ENCODE measurements at places on chromosomes 1 and 21. TPM values are rescaled to one million over a fixed set of nuclear protein-coding genes. Genes with fewer than 3 reads are reported as not detected.

SPATA17 gene
- polyA plus RNA-seq: 17.0 TPM

GSTM2 gene
- 268 TPM for polyA plus RNA-seq

SSU72 gene
- 82.2 TPM for polyA plus RNA-seq

ADGRL2 gene
- 180 TPM for polyA plus RNA-seq

FALEC gene
- polyA plus RNA-seq: 0.83 TPM

KISS1 gene
- not detected for polyA plus RNA-seq

KIF14 gene
- 12.4 TPM for polyA plus RNA-seq

PTPRF gene
- 240 TPM for polyA plus RNA-seq

AKR7A3 gene
- 2.6 TPM for polyA plus RNA-seq

KCNJ9 gene
- 0.12 TPM for polyA plus RNA-seq

RHCE gene
- polyA plus RNA-seq: 0.83 TPM

WNT9A gene
- 1.3 TPM for polyA plus RNA-seq

CFH gene
- 34.4 TPM for polyA plus RNA-seq

AMPD1 gene
- polyA plus RNA-seq: not detected

NFASC gene
- 34.4 TPM for polyA plus RNA-seq

IL10 gene
- polyA plus RNA-seq: 0.42 TPM

C4BPB gene
- 0.50 TPM for polyA plus RNA-seq

PPIAL4G gene
- polyA plus RNA-seq: 0.13 TPM

NEXN gene
- 12.7 TPM for polyA plus RNA-seq

SPATA21 gene
- 0.40 TPM for polyA plus RNA-seq

PERM1 gene
- 0.12 TPM for polyA plus RNA-seq

LRRIQ3 gene
- polyA plus RNA-seq: 5.7 TPM

ANGPTL3 gene
- polyA plus RNA-seq: 8.9 TPM

KTI12 gene
- 6.2 TPM for polyA plus RNA-seq

ZNF281 gene
- polyA plus RNA-seq: 28.0 TPM

OR6K3 gene
- 0.10 TPM for polyA plus RNA-seq

TEKT2 gene
- polyA plus RNA-seq: 13.3 TPM

NHLH1 gene
- 0.22 TPM for polyA plus RNA-seq

ARHGAP30 gene
- polyA plus RNA-seq: 2.2 TPM

AGMAT gene
- 35.3 TPM for polyA plus RNA-seq

KIRREL1 gene
- 182 TPM for polyA plus RNA-seq

DEPDC1 gene
- 22.3 TPM for polyA plus RNA-seq

EFCAB7 gene
- 27.5 TPM for polyA plus RNA-seq

SPRR1B gene
- polyA plus RNA-seq: not detected

PHLDA3 gene
- 9.6 TPM for polyA plus RNA-seq

DENND2C gene
- 5.4 TPM for polyA plus RNA-seq

TCHH gene
- polyA plus RNA-seq: 0.05 TPM

CD1B gene
- polyA plus RNA-seq: not detected

LYPLAL1 gene
- 62.3 TPM for polyA plus RNA-seq
